Endothelial cell of umbilical vein (primary cell): ENCODE measurements at places on chromosomes 2 and 18. TPM values are rescaled to one million over a fixed set of nuclear protein-coding genes. Genes with fewer than 3 reads are reported as not detected.

DNA sequence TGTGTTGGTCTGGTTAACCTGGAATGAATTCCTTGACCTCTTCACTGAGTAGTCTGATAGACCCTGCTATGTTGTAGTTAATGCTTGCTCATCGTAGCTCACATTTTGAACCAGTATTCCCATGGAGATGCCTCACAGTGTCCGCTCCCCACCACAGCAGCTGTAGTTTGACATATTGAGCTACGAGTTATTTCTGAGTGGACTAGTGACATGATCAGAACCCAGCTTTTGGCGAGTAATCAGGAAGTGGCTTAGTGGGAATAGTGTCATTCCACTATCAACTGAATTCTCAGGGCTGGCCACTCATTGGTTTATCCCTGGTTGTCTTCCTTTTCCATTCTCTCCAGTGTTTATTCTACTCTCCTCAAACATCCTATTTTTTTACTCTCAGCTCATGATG is 102.7 kb downstream of the MYO1B start:
- no peak for DNase-seq
- no peak overlapping the region for H3K27ac ChIP-seq
- H3K27me3 ChIP-seq = no peaks in the 10 kb centered on the region
- peaks cover 6% of the 10 kb centered on the region for H3K4me1 ChIP-seq
- H3K4me3 ChIP-seq = no peak overlapping the region
- H3K36me3 ChIP-seq = no peaks in the 10 kb centered on the region

GRCh38 chr2:37984176-37984575 is 59.1 kb downstream of the RMDN2 start:
- no peaks in the 10 kb centered on the region for H3K27me3 ChIP-seq
- H3K4me1 ChIP-seq = no peaks in the 10 kb centered on the region
- DNase-seq = no peak
- no peak overlapping the region for H3K4me3 ChIP-seq
- H3K27ac ChIP-seq = no peak overlapping the region
- no peaks in the 10 kb centered on the region for H3K36me3 ChIP-seq

- no peaks in the 10 kb centered on the region for H3K4me1 ChIP-seq
- no peaks in the 10 kb centered on the region for H3K27me3 ChIP-seq
- H3K27ac ChIP-seq = no peak overlapping the region
- H3K36me3 ChIP-seq = no peaks in the 10 kb centered on the region
These were observed 698.1 kb upstream of the CDH2 start for GRCh38 chr18:28875059-28875458.

GRCh38 chr2:136219963-136220362 is 102.0 kb upstream of the CXCR4 start:
- H3K4me1 ChIP-seq = no peaks in the 10 kb centered on the region
- H3K4me3 ChIP-seq = no peak overlapping the region
- no peak for DNase-seq
- no peak overlapping the region for H3K27ac ChIP-seq
- H3K27me3 ChIP-seq = peaks cover 10% of the 10 kb centered on the region

DNA sequence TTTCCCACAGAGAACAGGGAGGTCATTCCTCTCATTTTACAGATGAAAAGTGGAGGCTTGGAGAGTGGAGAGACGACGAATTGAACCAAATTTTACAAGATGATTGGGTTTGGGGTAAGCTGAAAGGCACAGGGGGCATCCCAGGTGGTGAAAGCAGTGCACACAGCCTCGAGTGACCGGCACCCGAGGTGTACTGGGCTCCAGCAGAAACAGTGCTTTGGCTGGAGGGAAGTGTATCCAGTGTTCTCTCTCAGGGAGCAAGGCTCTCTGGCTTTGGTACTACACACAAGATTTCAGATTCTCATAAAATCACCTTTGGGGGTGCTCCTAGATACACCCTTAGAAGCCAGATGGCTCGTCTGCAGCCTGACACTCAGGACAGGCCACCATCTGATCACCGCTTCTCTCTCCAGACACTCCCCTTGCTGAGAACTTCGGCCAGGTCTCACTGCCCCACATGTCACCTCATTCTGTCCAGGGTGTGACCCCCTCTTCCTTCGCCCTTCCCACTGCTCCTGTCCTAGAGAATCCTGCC is 339.6 kb downstream of the CYRIA start:
- no peaks in the 10 kb centered on the region for H3K36me3 ChIP-seq
- H3K27ac ChIP-seq = no peak overlapping the region
- DNase-seq = no peak
- H3K4me3 ChIP-seq = no peak overlapping the region

DNA sequence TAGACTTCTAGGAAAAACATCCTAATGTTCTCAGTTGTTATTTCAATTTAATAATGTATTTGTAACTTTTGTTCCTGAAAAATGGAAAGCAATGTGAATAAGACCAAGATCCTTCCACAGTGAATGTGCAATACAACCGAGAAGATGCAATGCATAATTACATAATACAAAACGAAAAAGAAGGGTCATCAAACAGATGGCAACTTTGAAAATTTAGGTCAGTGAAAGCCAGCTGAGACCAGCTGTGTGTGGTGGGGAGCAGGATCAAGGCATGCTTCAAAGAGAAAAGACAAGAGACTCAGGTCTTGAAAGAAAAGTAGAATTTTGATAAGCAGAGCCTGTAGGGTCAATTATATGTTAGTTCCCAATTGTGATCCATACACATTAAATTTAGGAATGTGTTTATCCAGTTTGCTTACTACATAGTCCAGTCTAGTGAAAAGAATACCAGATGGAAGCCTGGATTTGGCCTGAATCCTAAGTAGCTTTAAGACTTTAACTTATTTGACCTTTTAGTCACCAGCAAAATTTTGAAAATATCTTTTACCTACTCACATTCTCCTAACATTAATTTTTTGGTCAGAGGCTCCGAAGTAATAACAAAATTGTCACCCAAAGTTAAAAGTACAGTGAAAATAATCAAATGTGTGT is 93.7 kb downstream of the COBLL1 start:
- peaks cover 9% of the 10 kb centered on the region for H3K4me1 ChIP-seq
- no peak for DNase-seq
- no peak overlapping the region for H3K4me3 ChIP-seq
- H3K27me3 ChIP-seq = no peaks in the 10 kb centered on the region
- no peaks in the 10 kb centered on the region for H3K36me3 ChIP-seq

- no peak overlapping the region for H3K4me3 ChIP-seq
- H3K27me3 ChIP-seq = no peaks in the 10 kb centered on the region
- H3K36me3 ChIP-seq = no peaks in the 10 kb centered on the region
- H3K4me1 ChIP-seq = peaks cover 41% of the 10 kb centered on the region
- peak overlapping the region; percentile 21 for H3K27ac ChIP-seq
These were observed 6.2 kb downstream of the PELI1 start for GRCh38 chr2:64137996-64138395.

- H3K4me1 ChIP-seq = peaks cover 4% of the 10 kb centered on the region
- H3K27me3 ChIP-seq = peaks cover 9% of the 10 kb centered on the region
- DNase-seq = no peak
- H3K36me3 ChIP-seq = no peaks in the 10 kb centered on the region
- H3K4me3 ChIP-seq = no peak overlapping the region
- H3K27ac ChIP-seq = no peak overlapping the region
These were observed 212.2 kb downstream of the TFCP2L1 start for GRCh38 chr2:121072784-121073183.

DNA sequence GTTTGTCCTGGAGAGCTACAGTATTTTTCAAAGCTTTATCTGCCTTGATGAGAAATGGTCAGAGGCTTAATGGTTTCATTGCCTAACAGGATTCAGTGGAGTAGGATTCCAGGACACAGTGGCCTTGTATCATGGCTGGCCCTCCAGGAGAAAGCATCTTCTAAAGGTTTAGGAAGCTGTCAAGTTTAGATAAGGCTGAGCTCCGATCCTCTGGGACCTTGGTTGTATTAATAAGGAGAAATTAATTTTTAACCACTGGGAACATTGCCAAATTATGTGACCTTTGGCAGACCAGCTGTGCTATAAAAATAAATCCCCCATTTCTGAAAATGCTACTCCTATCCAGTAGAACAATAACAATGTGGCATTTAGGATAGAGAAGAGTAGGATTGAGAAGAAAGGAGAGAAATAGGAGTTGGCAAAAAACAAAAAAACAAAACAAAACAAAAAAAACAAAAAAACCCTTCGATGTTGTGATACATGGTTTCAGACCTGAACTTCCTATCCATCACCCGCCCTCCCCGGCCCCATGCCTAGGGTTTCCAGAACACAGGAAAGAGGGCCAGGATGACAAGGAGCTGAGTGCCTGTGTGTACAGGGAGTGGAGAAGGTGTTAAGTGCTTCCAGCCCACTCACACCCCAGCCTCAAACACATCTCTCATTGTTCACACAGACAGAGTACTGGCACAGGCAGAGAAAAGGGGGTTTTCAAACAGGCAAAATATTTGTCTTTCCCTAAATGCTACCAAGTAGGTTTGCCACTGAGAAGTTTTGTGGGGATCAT is 6.3 kb downstream of the NRP2 start:
- no peaks in the 10 kb centered on the region for H3K27me3 ChIP-seq
- H3K36me3 ChIP-seq = peaks cover 2% of the 10 kb centered on the region
- peaks cover 43% of the 10 kb centered on the region for H3K4me1 ChIP-seq
- peak; percentile 92 for DNase-seq

DNA sequence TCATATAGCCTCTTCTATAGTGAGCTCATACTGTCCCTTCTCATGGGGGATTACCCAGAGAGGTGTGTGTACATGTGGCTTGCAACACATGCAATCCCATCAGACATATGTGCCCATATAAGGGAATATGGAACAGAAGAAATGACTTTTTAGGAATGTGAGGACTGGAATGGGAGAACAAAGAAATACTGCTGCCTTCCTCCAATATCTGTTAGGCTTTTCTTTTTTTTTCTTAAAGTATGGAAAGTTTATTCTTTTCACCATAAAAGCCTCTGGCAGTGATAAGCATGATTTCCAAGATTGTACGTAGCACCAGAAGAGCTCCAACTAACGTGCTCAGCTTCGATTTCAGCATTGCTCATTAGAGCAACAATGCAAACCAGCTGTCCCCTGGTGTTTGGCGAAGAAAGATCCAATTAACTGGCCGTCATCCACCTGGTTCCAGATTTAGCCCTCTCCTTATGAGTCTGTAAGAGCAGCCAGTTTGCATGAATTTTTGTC is 113.6 kb downstream of the ADCYAP1 start:
- no peak for DNase-seq
- H3K4me1 ChIP-seq = no peaks in the 10 kb centered on the region
- H3K36me3 ChIP-seq = no peaks in the 10 kb centered on the region
- no peaks in the 10 kb centered on the region for H3K27me3 ChIP-seq
- no peak overlapping the region for H3K27ac ChIP-seq

DNA sequence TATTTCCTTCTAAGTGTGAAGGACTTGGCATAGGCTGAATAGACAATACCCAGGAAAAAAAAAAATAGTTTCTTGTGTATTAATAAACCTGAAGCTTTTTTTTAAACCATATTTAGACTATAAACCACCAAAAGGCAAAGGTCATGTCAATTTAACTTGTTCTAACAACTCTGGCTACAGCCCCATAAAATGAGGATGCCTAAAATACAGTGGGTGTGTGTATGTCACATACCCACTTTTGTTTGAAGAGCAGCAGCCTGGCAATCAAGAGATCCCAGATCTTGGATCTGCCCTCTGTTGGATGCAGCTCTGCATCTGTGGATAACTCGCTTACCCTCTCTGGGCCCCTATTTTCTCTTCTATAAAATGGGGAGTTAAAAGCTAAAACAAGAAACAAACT is 65.4 kb downstream of the SATB2 start:
- no peak overlapping the region for H3K27ac ChIP-seq
- no peaks in the 10 kb centered on the region for H3K36me3 ChIP-seq
- DNase-seq = no peak
- no peaks in the 10 kb centered on the region for H3K27me3 ChIP-seq

The CAPN13 gene
- not detected in 2 replicates for polyA plus RNA-seq

The CNOT11 gene
- polyA plus RNA-seq = 34.6 and 40.5 TPM in 2 replicates

The GAD1 gene
- 0.62 and 0.64 TPM in 2 replicates for polyA plus RNA-seq
